LNCaP clone FGC (cell line): ENCODE measurements at places on chromosomes 2 and 18.

- DNase-seq: no peak
These were observed 31.8 kb downstream of the AGFG1 start for GRCh38 chr2:227503433-227504406.

- DNase-seq: no peak
These were observed 22.7 kb upstream of the GCG start for GRCh38 chr2:162174746-162175145.

DNA sequence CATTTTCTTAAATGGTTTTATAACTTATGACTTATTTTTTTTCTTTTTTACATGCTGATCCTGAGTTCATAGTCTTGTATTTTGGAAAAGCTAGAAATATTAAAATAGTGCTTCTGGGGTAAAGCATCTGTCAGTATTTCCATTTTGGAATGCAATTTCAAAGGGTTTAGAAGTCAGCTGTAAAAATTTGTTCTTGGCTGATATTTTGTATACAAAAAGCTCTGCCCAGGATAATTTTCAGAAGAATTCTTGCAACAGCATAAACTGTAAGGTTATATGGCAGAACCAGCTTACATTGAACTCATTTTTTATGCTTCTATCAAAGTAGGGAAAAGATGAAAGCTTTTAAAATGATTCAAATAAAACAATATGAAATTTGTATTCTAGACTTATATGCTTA is 97.4 kb downstream of the DIS3L2 start:
- no peak for DNase-seq

- DNase-seq: no peak
These were observed 1.8 kb downstream of the THNSL2 start for GRCh38 chr2:88171966-88172365.

GRCh38 chr2:233835230-233836186 is 18.8 kb downstream of the HJURP start:
- no peak for DNase-seq

- DNase-seq: no peak
These were observed 138.9 kb upstream of the PELI1 start for GRCh38 chr2:64283006-64283570.

DNA sequence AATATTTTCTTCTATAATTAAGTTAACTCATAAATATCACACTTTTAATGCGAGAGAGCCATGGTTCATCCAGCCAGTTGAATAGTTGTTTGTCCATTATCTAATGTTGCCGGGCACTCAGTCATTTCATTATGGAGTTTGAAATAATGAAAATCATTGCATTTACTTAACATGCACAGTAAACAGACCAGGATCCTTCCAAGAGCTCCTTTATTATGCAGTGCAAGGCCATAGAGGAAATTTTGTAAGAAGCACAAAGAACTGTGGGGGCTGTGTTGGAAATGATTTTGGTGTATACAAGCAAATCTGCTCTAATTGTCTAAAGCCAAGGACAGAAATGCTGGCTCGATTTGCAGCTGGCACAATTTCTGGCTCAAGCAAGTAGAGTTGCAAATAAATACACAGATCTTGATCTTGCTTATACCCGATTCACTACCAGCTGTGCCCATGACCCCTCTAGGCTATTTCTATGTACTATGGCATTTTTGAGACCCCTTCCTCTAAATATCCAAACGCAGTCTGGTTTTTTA is 400.3 kb upstream of the HNRNPA3 start:
- DNase-seq: no peak

GRCh38 chr2:206305523-206306245 is 31.2 kb downstream of the ZDBF2 start:
- DNase-seq: no peak

- DNase-seq: no peak
These were observed 2030.8 kb downstream of the SUCLG1 start for GRCh38 chr2:82428251-82428650.

DNA sequence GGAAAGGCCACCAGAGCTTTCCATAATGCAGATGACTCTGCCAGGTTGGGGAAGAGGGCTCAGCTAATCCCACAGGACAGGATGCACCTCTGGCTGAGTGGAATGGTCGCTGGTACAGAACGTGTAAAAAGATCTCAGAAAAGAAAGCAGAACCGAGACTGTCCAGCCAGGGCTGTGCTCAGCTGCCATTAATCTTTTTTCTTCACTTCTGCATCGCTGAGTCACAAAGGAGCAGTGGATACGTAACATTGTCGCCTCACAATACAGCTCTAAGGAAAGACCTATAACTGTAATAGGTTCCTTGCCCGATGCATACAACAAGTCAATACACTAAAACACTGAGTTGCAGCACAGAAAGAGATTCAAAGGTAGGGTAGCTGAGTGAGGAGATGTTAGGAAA is 354.2 kb downstream of the EN1 start:
- DNase-seq: no peak

- no peak for DNase-seq
These were observed 45.6 kb upstream of the ITGAV start for GRCh38 chr2:186544255-186544675.

DNA sequence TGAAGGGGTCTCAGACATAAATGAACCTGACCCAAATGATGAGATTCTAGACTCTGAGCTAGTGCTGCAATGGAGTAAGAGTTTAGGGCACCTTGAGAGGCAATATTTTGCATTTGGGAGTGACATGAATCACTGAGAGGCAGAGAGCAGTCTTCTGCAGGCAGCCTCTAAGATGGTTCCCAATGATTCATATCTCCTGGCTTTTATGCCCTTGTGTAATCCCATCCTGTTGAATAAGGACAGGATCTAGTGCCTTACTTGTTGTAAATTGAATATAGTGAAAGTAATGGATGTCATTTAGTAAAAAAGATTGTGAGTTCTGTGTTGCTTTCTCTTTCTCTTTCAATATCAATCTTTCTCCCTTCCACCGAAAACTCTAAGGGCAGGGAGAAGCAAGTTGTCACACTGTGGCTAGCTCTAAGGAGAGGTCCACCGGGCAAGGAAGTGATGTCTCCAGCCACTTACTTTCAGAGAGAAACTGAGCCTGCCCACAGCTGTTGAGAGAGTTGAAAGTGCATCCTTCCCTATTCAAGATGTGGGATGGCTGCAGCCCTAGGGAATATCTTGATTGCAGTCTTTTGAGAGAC is 144.7 kb downstream of the TRIB2 start:
- no peak for DNase-seq

DNA sequence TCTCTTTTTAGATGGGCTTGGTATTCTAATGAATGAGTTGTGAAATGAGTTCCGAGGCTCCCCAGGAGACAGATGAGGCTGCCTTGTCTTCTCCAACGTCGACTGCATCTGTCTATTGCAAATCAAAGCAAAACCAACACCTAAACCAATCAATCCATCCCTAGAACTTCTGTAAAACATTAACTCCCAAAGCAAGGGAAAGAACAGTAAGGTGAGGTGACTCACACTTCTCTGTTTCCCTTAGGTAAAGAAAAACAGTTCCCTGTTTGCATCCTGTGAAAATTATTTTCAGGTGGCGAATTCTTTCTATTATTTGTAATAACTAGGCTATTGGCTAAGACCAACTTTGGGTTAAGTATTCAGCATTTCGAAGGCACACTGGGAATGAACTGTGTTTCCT is 249.4 kb downstream of the EPHA4 start:
- DNase-seq: no peak

- no peak for DNase-seq
These were observed 22.9 kb downstream of the DOK1 start for GRCh38 chr2:74577448-74577847.

DNA sequence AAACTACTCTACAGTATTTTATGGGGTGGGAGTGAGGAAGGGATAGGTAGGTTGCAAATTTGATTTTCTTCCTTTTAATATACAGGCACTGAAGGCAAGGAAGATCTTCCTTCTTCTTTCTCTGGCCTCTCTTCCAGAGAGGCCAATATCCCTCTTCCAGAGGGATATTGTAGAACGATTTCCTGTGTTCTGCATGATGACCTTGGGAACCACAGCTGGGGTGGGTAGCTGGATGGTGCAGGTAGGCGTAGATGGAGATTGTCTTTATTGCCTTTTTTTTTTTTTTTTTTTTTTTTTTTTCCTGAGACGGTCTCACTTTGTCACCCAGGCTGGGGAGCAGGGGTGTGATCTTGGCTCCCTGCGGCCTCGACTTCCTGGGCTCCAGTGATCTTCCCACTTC is 49.4 kb downstream of the GATA6 start:
- DNase-seq: no peak

- DNase-seq: no peak
These were observed 10.4 kb downstream of the PELI1 start for GRCh38 chr2:64133828-64134227.

GRCh38 chr2:200740907-200741306 is 70.8 kb upstream of the BZW1 start:
- DNase-seq: no peak

- no peak for DNase-seq
These were observed 251.0 kb downstream of the AFF3 start for GRCh38 chr2:99891428-99891780.

- DNase-seq: peak; percentile 50
These were observed 30.3 kb downstream of the TANC1 start for GRCh38 chr2:158998551-158999248.

DNA sequence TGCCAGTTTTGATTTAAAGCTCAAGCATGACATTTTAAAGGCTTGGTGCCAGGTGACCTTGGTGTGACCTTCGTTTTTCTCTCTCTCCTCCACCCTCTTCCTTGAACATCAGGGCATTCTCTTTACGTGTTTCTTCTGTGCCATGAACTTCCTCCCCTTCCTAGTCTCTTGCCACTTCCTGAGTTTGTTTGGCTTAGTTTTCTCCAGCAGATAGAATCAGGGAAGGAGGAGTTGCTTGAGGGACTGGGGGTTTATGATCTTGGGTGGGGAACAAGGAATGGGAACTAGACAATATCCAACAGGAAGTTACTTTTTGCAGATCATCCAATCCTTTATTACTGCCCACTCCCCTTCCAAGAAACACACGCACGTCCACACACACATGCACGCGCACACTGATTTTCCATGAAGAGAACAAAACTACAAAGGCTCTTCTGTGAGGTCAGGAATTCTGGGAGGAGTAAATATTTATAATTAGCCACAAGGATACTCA is 210.6 kb upstream of the EPAS1 start:
- no peak for DNase-seq

- DNase-seq: no peak
These were observed 3.1 kb downstream of the EFR3B start for GRCh38 chr2:25044990-25045389.

- DNase-seq: no peak
These were observed 220.1 kb upstream of the NXPH2 start for GRCh38 chr2:139000131-139000785.

GRCh38 chr2:234495251-234496054 is 1.4 kb downstream of the ARL4C start:
- no peak for DNase-seq

DNA sequence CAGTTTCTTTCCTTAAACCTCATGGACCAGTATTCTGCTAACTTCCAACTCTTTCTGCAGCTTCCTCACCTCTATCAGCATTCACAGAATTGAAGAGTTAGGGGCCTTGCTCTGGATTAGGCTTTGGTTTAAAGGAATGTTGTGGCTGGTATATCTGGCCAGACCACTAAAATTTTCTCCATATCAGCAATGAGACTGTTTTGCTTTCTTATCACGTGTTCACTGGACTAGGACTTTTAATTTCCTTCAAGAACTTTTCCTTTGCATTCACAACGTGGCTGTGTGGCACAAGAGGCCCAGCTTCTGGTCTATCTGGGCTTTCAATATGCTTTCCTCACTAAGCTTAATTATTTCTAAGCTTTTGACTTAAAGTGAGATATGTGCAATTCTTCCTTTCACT is 33.4 kb downstream of the SP3 start:
- no peak for DNase-seq

DNA sequence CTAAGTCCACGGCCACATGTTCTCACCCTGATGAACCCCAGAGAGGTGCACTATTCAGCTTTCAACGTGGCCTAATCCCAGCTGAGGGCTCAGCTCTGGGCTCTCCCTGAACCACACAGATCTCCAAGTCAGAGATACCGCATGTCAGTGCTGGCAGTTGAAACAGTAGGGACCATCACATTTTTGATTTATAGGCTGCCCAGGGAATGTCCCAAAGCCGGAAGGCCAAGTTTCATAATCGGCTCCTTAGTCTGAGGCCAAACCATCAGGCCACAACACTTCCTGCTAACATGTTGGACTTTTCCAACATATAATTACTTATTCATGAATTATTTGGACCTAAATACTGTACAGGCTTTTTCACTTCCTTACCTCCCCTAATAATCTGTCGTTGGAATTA is 91.9 kb upstream of the KLHL29 start:
- DNase-seq: no peak

GRCh38 chr2:43178602-43179542 is 47.5 kb downstream of the ZFP36L2 start:
- no peak for DNase-seq

- no peak for DNase-seq
These were observed 5.2 kb downstream of the KCNH7 start for GRCh38 chr2:162833345-162833744.

DNA sequence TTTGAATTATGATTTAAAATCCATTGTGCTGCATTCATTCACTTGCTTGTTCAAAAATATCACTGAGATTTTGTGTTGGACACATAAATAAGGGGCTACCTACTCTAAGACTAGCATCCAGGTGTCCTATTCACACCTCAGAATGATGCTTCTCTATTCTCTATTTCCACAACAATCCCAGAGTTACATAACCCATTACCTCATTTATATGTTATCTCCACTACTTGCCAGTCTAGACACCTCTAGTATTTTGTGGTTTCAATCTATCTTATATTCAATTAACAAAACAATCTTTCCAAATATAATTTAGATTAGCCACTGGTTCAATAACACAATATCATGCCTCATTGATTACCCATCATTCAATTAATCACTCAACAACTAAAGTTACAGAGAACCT is 409.8 kb downstream of the NCKAP5 start:
- no peak for DNase-seq

GRCh38 chr18:68152770-68153169 is 562.1 kb downstream of the TMX3 start:
- no peak for DNase-seq

DNA sequence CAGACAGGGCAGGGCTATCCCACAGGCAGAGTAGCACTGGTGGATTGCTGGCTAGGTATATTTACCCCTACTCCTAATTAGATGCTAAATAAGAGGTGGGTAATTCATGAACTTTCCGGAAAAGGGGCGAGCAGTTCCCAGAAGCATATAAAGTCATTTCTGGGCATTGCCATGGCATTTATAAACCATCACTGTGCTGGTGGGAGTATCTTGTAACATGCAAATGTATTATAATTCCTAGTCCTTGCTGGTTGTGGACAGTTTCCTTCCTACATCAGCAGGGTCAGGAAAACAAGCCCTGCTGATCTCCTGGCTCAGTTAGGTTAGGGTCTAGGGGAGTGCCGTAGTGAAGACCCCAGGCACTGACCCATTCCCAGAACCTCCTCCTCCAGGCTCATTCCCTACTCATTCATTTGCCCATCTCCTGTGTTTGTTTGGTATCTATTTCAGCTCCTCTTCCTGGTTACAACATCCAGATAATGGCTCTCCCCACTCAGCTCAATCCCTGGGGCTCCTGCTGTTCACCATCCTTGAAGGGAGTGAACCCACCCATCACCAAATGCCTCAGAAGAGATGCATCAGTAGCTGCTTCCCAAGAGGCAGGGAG is 282.7 kb downstream of the SRBD1 start:
- no peak for DNase-seq

- DNase-seq: no peak
These were observed 13.4 kb downstream of the ITGAV start for GRCh38 chr2:186603286-186603685.

GRCh38 chr2:11789243-11789642 is 42.8 kb downstream of the LPIN1 start:
- DNase-seq: no peak
